ENCODE measurements at places on chromosomes 12 and 14.

- DNase-seq: no peak
These were observed 170.8 kb upstream of the RASSF8 start for GRCh38 chr12:25787701-25788100.

- no peak for DNase-seq
These were observed 8.7 kb downstream of the C14orf180 start for GRCh38 chr14:104588066-104588857.

DNA sequence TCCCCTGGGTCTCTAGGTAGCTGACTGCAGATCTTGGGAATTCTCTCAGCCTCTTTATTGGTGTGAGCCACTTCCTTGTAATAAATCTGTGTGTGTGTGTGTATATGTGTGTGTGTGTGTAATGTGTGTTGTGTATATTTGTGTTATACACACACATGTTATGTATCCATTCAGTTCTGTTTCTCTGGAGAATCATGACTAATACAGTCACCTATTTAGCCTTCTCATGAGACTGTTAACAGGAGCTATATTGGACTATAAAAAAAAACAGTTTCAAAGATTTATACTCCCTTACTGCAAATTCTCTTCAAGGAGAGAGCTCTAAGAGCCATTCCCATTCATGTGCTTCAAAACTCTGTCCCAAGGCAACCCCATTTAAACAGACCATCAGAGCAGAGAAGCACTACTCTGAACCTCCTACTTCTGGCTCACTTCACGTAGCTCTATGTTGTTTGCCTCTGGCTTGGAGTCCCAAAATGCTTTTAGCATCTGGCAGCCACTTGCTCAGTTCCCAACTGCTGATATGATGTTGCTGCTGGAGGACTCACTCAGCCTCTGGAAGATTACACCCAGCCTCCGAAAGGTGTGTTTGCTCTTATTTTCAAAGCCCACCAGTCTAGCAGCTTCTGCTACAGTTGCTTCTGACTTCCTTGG is 48.7 kb upstream of the KITLG start:
- no peak for DNase-seq

GRCh38 chr14:105605464-105606304 is 79.3 kb downstream of the TMEM121 start:
- no peak for DNase-seq
